DMS79 (cell line): ENCODE measurements at places on chromosomes 6 and 20.

GRCh38 chr20:62887860-62888239 lies 26.2 kb upstream of the TCFL5 start:
- no peak for DNase-seq

DNA sequence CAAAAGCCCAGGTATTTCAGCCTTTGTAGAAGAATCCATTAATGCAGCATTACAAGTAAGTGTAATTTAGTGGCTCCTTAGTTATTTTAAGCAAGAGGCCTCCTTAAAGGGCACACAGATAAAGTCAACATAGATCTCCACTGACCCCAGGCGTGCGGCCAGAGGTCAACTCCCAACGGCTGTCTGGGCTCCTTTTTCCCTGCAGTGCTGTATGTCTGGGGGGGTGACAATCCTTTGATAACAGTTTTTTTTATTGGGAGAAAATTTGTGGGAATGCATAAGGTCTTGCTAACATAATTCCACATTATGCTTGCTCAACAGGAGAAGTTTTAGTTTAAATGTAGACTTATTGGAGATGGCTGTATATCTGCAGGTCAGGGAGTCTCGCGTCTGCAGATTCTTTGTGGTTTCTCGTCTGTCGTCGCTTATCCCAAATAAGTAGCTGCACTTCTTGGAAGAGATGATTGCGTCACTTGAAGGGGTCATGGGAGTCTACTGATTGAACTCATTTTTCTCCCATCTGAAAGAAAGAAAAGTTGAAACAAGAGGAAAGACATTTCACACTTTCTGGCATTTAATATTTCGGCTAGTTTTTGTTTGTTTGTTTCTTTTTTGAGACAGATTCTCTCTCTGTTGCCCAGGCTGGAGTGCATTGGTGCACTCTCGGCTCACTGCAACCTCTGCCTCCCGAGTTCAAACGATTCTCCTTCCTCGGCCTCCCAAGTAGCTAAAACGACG lies 151.7 kb upstream of the AKAP12 start:
- DNase-seq: no peak

- no peak for DNase-seq
Observed at GRCh38 chr6:39086294-39086693, 28.7 kb downstream of the SAYSD1 start.

DNA sequence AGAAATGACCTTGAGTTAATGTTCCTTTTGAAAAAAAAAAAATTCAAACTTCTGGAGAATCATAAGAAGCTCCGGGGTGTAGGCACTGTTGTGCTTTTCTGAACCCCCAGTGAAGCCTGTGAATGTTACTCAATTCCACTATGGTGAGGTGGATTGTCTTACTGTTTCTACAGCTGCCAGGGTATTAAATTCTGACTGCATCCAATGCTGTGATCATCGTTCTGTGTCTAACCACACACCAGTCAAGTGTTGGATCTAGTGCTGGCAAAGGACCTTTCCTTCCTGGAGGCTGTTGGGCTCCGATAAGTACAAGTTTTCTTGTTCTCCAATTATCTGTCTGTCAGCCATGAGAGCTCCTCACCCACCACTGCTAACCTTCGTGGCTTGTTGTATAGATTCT lies 162.0 kb upstream of the EPHA7 start:
- no peak for DNase-seq

- DNase-seq: no peak
Observed at GRCh38 chr20:30175681-30176080, 1081.8 kb upstream of the DEFB115 start.

DNA sequence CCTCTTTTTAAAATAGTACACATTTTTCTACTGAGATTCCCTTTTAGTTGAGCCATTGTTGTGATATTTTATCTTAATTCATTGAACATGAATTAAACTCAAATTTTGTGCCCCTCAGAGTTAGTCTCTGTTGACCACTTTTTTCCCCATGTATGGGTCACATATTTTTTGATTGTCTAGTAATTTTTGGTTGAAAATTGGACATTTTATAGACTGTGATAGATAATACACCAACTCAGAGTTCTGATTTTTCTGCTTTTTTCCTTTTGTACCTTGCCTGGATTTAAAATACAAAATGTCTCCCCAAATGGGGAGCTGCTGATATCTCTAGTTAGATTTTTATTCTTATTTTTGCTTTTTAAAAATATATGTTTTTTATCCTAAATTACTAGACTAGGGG lies 291.8 kb upstream of the CITED2 start:
- no peak for DNase-seq

- peak; percentile 60 for DNase-seq
Observed at GRCh38 chr6:24775520-24776058, 852 bp downstream of the GMNN start.

GRCh38 chr6:170446841-170447560 lies 106.1 kb downstream of the PSMB1 start:
- peak; percentile 79 for DNase-seq

DNA sequence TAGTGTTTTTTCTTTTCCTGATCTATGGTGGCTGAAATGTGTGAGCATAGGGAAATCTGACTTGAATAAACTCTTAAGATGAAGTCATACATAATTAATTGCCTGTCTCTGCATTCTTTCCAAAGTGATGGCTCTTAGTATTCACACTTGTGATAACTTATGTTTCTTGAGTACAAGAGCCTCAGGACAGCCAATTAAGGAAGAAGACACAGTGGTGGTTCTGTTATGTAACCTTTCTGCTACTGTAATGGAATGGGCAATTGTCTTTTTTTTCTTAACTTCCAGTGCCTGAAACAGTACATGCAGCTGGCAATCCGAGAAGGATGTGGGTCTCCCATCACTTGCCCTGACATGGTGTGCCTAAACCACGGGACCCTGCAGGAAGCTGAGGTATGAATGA lies 40.1 kb downstream of the RNF144B start:
- DNase-seq: no peak

GRCh38 chr6:142705054-142705453 lies 239.9 kb downstream of the HIVEP2 start:
- no peak for DNase-seq

- no peak for DNase-seq
Observed at GRCh38 chr6:96792561-96793190, 44.6 kb downstream of the GPR63 start.

DNA sequence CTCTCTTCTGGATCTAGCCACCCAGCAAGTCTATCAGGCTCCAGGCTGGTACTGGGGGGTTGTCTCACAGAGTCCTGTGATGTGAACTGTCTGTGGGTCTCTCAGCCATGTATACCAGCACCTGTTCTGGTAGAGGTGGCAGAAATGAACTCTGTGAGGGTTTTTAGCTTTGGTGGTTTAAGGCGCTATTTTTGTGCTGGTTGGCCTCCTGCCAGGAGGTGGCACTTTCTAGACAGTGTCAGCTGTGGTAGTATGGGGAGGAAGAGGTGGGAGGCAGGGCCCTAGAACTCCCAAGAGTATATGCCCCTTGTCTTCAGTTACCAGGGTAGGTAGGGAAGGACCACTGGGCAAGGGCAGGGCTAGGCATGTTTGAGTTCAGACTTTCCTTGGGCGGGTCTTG lies 75.8 kb downstream of the SNAP91 start:
- DNase-seq: no peak

DNA sequence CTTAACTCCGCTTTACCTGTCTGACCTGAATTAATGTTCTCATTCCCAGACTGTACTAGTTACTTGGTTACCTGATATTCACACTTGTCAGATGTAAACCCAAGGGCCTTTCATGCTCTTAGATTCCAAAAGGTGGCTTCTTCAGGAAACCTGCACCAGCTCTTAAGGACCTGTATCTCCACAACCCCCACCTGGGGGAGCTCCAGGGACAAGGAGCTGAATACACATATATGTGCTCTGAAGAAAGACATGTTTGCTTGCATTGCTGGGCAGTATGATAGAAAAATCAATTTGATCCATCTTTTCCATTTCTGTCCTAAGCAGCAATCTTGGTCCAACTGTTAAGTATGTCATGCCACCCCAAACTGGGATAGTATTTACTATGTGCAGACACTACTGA lies 64.8 kb upstream of the POU3F2 start:
- no peak for DNase-seq

- no peak for DNase-seq
Observed at GRCh38 chr20:7516621-7517111, 423.6 kb downstream of the HAO1 start.

GRCh38 chr20:51425347-51426106 lies 117.0 kb downstream of the NFATC2 start:
- DNase-seq: no peak

DNA sequence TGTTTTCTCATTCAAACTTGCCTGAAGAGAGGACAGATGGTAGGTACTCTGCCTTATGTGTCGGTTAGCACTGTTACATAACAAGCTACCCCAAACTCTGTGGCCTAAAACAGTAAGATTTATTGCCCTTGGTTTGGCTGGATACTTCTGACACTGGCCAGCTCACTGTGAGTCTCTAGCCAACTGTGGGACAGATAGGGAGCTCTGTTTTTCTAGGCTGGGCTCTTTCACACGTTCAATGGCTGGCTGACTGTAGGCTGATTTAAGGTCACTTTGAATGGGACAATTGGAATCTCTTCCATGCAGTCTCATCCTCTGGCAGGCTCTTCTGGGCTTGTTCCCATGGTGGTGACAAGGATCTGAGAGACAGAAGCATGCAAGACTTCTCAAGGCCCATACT lies 39.4 kb upstream of the JAG1 start:
- DNase-seq: no peak

- DNase-seq: no peak
Observed at GRCh38 chr6:169185692-169186485, 67.8 kb downstream of the THBS2 start.

DNA sequence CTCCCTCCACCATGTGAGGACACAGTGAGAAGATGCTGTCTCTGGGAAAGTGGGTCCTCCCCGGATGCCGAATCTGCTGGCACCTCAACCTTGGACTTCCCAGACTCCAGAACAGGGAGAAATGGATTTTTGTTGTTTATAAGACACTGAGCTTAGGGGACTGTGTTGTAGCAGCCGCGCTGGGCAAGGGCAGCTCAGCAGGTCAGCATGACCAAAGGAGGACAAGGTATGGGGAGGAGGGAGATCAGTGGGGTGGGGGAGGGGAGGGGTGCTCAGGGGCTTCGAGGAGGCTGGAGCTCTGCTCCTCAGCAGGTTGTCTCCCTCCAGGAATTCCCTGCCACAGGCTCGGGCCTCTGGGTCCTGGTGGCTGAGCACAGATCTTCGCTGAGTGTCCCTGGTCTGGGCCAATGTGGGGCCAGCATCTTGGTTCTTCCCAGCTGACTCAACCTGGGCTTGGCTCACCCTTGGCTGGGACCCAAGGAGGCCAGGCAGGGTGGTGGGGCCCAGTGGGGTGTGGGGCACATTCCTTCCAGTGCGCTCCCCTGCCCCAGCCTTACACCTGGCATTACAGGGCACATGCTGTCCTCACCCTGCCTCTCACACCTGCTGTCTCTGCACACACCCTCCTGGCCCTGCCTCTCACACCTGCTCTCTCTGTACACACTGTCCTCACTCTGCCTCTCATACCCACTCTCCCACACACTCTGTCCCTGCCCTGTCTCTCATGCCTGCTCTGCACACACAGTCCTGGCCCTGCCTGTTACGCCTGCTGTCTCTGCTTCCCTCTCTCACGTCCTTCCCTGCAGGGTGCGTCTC lies 107.3 kb downstream of the SYCP2 start:
- peak; percentile 56 for DNase-seq

- no peak for DNase-seq
Observed at GRCh38 chr6:130105996-130106704, 87.8 kb downstream of the L3MBTL3 start.
